Activated naive CD8-positive, alpha-beta T cell treated with anti-CD3 and anti-CD28 coated beads, Interleukin-2, amount 10 ng/mL, durations not matched to agents 7 days and 5 days (primary cell): ENCODE measurements at places on chromosomes 11 and 22. TPM values are rescaled to one million over a fixed set of nuclear protein-coding genes. Genes with fewer than 3 reads are reported as not detected.
A peak's percentile ranks its signal among the peaks of the same experiment; 100 is the strongest.

DNA sequence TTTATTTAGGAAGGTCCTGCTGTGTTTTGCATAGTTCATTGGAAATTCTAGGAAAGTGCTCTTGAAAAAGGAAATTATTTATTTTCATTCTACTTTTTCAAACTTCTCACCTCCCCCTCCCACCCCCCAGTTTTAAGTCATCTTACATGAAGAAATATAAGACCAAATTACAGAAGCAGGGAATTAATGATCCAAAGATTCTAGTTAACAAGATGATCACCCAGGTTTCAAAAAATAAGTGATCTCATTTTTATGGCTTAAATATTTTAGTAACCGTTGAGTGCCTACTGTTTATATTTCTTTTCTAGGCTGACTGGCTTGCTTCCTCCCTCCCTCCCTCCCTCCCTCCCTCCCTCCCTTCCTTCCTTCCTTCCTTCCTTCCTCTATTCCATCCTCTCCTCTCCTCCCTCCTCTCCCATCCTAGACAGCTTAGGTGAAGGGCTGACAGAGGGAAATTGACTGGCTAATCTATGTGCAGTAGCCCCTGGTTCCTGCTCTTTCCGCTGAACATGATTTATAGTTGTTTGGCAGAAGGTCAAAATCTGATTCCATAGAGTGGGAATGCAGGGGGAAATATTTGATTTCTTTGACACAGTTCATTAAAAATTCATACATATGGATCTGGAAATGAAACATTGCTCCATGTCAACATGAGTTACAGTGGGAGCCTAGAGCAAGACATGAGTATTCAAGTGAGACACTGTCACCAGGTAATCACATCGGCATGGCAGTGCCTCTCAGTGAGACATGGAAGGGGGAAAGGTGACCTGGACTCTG, 123.4 kb downstream of the COMMD9 start:
- no peak overlapping the region for H3K27ac ChIP-seq
- H3K27me3 ChIP-seq: peaks cover 6% of the 10 kb centered on the region
- no peak for DNase-seq

GRCh38 chr11:119793335-119793984, 64.5 kb upstream of the NECTIN1 start:
- no peak overlapping the region for H3K27ac ChIP-seq
- peaks cover 11% of the 10 kb centered on the region for H3K27me3 ChIP-seq
- H3K36me3 ChIP-seq: no peaks in the 10 kb centered on the region
- no peak for DNase-seq
- no peaks in the 10 kb centered on the region for H3K4me1 ChIP-seq

GRCh38 chr11:95466416-95466815, 235.4 kb upstream of the SESN3 start:
- H3K4me1 ChIP-seq: peaks cover 1% of the 10 kb centered on the region
- H3K27ac ChIP-seq: no peak overlapping the region

DNA sequence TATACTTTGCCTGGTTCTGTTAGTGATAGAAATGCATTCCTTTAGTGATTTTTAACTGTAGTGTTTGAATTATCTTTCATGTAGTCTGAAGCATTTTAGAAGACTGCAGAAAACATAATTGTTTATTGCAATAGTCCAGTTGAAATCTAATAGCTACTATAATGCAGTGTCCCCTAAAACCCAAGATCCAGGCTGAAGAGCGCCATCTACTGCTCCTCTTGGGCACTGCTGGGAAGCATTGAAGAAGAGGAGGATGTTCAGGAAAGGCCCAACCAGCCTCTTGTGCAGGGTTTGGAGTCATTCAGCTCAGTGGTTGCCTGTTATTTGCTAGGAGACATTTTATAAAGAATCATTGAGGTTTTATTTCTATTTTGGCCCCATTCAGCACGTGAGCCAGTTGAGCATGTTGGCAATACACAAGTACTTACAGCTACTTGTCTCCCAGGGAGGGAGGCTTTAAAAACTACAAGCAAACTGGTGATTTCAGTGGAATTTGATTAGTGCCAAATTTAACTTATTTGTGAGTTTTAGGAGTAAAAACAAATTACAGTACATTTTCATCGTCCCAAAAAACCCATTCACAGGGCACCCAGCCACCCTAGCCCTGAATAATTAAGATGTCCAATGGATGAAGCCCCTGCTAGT, 74.9 kb upstream of the HORMAD2 start:
- H3K4me3 ChIP-seq: no peak overlapping the region
- peak; percentile 72 for DNase-seq
- no peaks in the 10 kb centered on the region for H3K27me3 ChIP-seq
- H3K36me3 ChIP-seq: peaks cover 6% of the 10 kb centered on the region

GRCh38 chr22:49422701-49423100, 405.0 kb downstream of the BRD1 start:
- H3K36me3 ChIP-seq: no peaks in the 10 kb centered on the region
- no peak overlapping the region for H3K4me3 ChIP-seq
- H3K27ac ChIP-seq: no peak overlapping the region
- no peaks in the 10 kb centered on the region for H3K27me3 ChIP-seq
- no peak for DNase-seq

- peak overlapping the region; percentile 86 for H3K4me3 ChIP-seq
- no peaks in the 10 kb centered on the region for H3K27me3 ChIP-seq
- no peak for DNase-seq
- H3K4me1 ChIP-seq: peaks cover 40% of the 10 kb centered on the region
- peaks cover 3% of the 10 kb centered on the region for H3K36me3 ChIP-seq
Observed at GRCh38 chr22:17772958-17773605, 1.2 kb downstream of the BID start.

- H3K4me1 ChIP-seq: no peaks in the 10 kb centered on the region
- H3K27ac ChIP-seq: no peak overlapping the region
- no peaks in the 10 kb centered on the region for H3K27me3 ChIP-seq
Observed at GRCh38 chr22:50074551-50075530, 10.4 kb downstream of the MLC1 start.

DNA sequence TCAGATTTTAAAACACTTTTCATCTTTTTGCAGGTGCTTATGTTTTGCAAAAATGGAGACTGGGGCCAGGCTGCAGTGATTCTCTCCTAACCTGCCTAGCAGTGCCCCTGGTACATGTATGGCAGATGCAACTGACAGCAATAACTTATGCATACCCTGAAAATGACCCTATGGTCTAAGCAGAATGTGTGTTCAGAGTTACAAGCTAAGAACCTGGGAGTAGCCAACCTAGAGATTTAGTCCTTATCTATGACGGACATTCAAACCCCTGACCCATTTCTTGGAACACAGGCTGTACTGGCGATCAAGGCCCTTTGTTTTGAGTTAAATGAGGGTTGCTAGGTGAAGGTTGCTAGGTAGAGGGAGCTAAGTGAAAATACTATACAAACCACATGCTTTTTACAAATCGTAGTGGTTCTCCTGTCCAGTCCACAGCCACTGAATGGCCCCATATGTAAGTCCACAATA, 184.9 kb upstream of the SESN3 start:
- DNase-seq: no peak
- no peak overlapping the region for H3K4me3 ChIP-seq
- H3K27ac ChIP-seq: no peak overlapping the region
- H3K27me3 ChIP-seq: peaks cover 2% of the 10 kb centered on the region
- no peaks in the 10 kb centered on the region for H3K36me3 ChIP-seq

GRCh38 chr22:48276994-48277867, 1514.8 kb downstream of the TBC1D22A start:
- no peaks in the 10 kb centered on the region for H3K4me1 ChIP-seq
- H3K4me3 ChIP-seq: no peak overlapping the region
- H3K36me3 ChIP-seq: no peaks in the 10 kb centered on the region

DNA sequence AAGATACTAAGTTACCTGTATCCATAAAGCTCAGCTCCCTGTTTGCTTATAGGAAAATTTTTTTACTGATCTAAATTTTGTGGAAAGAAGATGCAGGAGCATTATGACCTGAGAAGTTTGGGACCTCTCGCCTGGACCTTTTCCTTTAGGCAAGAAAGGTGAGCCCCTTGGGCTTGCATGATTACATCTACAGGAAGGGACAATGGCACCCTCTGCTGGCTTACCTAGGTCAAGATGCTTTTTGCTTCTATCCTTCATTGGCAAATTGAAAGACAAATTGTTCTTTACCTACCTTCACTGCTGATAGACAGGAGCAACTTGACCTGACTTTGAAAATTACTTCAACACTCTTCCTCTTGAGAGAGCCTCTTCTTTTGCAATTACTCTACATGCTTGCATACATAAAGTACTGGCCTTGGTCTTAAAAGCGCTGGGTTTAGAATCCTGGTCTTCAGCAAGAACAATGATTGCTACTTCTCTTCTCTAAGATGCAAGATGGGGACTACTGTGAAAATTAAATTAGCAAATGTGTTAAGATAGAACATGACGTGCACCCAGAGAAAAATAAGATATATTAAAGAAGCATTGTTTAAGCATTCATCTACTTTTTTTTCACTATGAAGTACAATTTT, 147.2 kb downstream of the TRPC6 start:
- no peaks in the 10 kb centered on the region for H3K27me3 ChIP-seq
- H3K4me1 ChIP-seq: no peaks in the 10 kb centered on the region
- no peak for DNase-seq

GRCh38 chr11:61174273-61174672, 13.0 kb upstream of the VPS37C start:
- H3K27me3 ChIP-seq: peaks cover 5% of the 10 kb centered on the region
- peaks cover 8% of the 10 kb centered on the region for H3K4me1 ChIP-seq
- H3K27ac ChIP-seq: no peak overlapping the region

GRCh38 chr11:102014756-102015155, 32.5 kb upstream of the CFAP300 start:
- no peaks in the 10 kb centered on the region for H3K36me3 ChIP-seq
- no peak overlapping the region for H3K4me3 ChIP-seq
- DNase-seq: no peak
- peaks cover 26% of the 10 kb centered on the region for H3K27me3 ChIP-seq

GRCh38 chr11:47378010-47378835, at the start of gene SPI1:
TSS of gene SPI1 (minus strand) at chr11:47378547. CDS start at chr11:47378353, 194 bp downstream.
- peaks cover 6% of the 10 kb centered on the region for H3K27me3 ChIP-seq
- H3K4me3 ChIP-seq: no peak within 1 kb of the TSS

DNA sequence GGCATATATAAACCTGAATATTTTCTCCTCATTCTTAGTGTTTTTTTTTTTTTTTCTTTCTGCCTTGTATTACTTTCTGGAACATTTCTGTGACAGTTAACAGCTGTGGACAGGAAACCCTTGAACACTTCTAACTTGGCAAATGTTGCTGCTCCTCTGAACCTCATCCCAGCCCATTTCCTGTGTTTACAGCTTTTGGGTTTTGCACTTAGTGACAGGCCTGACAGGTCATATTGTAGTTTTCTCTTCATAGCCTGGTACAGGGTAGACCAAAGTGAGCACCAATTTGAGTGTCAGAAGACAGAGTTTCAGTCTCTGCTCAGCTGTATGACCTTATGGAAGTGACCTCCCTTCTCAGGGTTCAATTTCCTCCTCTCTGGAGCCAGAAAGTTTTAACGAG, 91.6 kb downstream of the STIM1 start:
- no peak for DNase-seq
- H3K4me1 ChIP-seq: peaks cover 86% of the 10 kb centered on the region
- H3K36me3 ChIP-seq: peaks cover 33% of the 10 kb centered on the region
- H3K27ac ChIP-seq: peak overlapping the region; percentile 98

- no peak overlapping the region for H3K27ac ChIP-seq
- no peak for DNase-seq
- peaks cover 47% of the 10 kb centered on the region for H3K27me3 ChIP-seq
- no peak overlapping the region for H3K4me3 ChIP-seq
- no peaks in the 10 kb centered on the region for H3K4me1 ChIP-seq
Observed at GRCh38 chr11:119461229-119461963, 38.4 kb upstream of the THY1 start.

DNA sequence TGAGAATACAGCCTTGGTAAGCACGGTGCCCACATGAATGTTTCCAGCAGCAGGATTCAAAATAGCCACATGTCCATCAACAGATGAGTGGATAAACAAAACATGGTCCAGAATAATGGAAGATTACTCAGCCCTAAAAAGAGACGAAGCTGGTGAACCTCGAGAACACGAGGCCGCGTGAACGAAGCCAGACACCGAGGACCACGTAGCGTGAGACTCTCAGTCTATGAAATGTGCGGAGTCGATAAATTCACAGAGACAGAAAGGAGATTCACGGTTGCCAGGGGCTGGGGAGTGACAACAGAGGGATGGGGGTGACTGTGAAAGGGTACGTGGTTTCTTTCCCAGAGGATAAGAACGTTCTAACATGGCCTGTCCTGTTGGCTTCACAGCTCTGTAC, 2.9 kb upstream of the ASCL2 start:
- H3K36me3 ChIP-seq: no peaks in the 10 kb centered on the region
- peaks cover 32% of the 10 kb centered on the region for H3K27me3 ChIP-seq
- no peak overlapping the region for H3K4me3 ChIP-seq
- peaks cover 9% of the 10 kb centered on the region for H3K4me1 ChIP-seq

- H3K27me3 ChIP-seq: no peaks in the 10 kb centered on the region
- peaks cover 22% of the 10 kb centered on the region for H3K36me3 ChIP-seq
- no peak for DNase-seq
Observed at GRCh38 chr11:82924522-82925224, 23.1 kb downstream of the DDIAS start.

DNA sequence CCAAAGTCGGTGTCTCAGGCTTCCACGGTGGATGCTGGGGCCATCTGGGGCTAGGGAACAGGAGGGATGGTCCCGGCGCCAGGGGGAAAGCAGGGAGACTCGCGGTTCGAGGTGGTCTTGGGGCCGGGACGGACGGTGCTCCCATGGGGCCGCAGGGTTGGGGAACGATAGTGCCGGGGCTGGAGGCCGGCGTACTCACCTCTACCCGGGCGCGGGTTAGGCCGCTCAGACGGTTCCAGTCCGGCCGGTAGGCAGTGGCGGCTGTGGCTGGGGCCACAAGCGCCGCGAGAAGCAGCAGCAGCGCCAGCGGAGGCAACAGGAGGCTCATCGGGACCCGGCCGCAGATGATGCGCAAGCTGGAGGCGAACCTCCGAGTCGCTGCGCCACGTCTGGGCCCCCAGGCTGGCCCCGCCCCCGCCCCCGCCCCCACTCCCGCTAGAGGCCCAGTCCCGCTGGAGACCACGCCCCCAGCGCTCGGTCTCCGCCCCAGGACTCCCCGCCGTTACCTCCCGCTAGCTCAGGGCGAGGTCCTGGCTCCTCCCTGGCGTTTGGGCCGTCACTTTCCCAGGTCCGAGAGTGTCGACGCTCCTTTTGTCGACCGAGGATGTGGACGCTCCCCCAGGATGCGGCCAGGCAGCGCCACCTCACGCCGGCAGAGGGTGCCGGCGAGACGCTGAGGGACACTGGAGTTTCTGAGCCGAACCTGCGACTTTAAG, at the start of gene SELENOM:
Gene SELENOM, minus strand, starts transcription at position 391 of the 716 bp plus-strand sequence. Its CDS starts 63 bp downstream, at position 328.
- DNase-seq: peak; percentile 89
- H3K27ac ChIP-seq: peak within 1 kb of the TSS; percentile 63
- no peaks in the 10 kb centered on the region for H3K36me3 ChIP-seq
- peaks cover 8% of the 10 kb centered on the region for H3K4me1 ChIP-seq
- peaks cover 3% of the 10 kb centered on the region for H3K27me3 ChIP-seq

DNA sequence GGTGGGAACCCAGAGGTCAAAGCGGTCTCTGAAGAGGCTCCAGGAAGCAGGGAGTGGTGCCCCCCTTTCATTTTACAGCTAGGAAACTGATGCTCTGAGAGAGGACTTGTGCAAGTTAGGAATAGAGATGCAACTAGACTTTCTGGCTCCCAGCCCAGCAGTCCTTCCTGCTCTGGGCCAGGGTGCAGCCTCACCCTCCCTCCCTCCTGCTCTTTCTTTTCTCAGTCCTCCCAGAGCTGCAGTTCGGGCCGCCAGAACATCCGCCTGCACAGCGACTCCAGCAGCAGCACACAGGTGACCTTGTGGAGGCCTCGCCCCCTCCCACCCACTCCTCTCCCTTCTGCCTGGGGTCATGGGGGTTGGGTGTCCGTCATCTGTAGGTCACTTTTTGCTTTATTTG, 51.5 kb downstream of the LHFPL7 start:
- no peak overlapping the region for H3K27ac ChIP-seq
- no peak for DNase-seq
- H3K4me3 ChIP-seq: no peak overlapping the region
- peaks cover 3% of the 10 kb centered on the region for H3K27me3 ChIP-seq

DHCR7 gene
- total RNA-seq: 48.8 TPM

PACS1 gene
- total RNA-seq: 162 TPM

KRTAP5-6 gene
- total RNA-seq: not detected

FIBIN gene
- total RNA-seq: not detected
